Neural crest cell (in vitro differentiated cells): ENCODE measurements at places on chromosomes 7 and 10.

GRCh38 chr10:64635906-64636305 is 1114.7 kb downstream of the REEP3 start:
- DNase-seq: no peak

- DNase-seq: no peak
Measured at GRCh38 chr7:121002-121785, 71.2 kb upstream of the FAM20C start.

DNA sequence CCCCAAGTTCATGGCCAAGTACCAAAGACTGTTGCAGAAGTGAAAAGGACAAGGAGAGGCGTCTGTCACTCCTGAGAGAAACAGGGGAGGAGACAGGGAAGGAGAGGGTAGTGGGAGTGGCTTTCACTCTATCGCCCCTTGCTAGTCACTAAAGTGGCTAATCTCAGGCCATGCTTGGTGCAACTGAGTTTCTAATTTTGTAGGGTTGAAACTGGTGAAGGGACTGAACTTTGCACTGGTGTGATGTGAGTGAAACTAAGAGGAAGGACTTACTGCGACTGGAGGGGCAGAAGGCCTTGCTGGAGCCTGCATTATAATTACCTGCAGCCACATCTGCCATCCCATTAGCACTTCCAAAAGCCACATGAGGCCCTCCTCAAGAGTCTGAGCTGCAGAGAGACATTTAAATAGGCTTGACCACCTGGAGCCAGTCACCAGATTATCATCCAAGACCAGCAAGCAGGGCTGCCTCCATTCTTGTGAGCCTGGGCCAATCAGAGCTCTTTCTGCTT is 107.2 kb upstream of the EEPD1 start:
- no peak for DNase-seq

GRCh38 chr7:5414916-5415315 is 8.7 kb downstream of the TNRC18 start:
- no peak for DNase-seq

DNA sequence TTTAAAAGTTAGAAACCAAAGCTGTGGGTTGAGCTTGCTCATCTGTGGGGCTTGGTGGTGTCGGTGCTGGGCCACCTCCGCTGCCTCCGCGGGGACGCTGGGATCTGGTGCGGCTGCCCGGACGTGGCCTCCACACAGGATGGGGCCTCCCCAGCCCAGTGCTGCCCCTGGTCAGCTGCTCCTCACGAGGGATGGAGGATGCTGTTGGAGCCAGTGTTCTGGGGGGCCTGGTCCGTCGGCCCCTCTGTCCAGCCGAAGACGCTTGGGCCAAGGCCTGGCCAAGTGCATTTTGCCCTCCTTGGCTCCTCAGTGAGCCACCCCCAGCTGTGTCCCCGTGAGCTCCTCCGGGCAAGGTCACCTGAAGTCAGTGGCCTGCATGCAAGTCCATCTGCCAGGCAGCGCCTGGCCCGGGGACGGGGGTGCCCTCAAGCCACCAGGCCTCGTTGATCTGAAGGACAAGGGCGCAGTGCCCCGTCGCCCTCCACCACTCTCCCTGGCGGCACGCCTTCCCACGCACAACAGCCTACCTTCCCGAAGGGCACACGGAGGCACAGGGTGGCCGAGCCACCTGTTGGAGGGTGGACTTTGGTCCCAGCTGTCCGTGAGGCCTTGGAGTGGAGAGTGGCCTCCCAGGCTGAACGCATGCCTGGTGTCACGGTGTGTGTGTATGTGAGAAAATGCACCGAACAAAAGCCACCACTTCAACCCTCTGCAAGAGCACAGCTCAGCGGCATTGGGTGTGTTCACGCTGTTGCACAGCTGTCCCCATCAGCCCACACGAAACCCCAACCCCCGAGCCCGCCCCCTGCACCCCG is 27.3 kb downstream of the KNDC1 start:
- no peak for DNase-seq

DNA sequence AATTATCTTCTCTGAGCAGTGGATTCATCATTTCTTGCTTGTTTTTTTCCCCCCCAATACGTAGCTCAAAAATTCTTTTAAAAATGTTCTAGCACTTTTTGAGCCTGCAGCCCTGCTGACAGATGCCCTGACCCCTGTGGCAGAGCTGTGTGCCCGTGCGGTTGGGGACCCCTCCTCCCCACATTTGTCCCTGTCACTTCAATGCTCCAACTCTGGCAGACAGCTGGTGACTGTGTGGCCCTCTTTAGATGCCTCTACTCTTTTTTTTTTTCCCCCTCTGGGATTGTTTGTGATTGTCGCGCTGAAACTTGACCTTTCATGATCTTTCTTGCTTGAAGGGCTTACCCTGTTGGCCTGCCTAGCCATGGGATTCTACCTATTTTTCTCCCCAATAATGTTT is 214.1 kb downstream of the TMEM178B start:
- no peak for DNase-seq

DNA sequence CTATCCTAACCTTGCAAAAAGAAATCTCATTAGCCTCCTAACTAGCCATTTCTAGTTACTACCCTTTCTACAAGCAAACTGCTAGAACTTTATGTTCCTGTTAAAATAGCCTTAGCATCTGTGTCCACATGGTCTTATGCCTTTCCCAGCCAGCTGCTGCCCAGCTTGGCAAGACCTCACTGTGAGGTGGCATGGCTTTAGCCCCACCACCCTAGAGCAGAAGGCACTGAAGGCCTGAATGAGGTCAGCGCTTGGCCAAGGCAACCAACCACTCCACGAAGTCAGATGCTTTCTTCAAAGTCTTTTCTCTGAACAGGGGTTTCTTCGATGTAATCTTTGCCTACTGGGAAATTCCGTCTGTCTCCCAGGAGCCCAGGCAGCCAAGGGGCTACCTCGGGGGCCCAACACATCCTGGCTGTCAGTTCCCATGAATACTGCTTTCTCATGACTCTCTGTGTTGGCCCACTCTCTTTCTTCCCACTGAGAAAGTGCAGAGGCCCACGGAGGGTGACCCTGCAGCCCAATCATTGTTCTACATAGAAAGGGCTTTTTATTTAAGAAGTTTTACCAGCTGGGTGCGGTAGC is 41.6 kb downstream of the POLR3A start:
- no peak for DNase-seq

- DNase-seq: no peak
Measured at GRCh38 chr10:14736600-14737081, 38.1 kb downstream of the FAM107B start.

DNA sequence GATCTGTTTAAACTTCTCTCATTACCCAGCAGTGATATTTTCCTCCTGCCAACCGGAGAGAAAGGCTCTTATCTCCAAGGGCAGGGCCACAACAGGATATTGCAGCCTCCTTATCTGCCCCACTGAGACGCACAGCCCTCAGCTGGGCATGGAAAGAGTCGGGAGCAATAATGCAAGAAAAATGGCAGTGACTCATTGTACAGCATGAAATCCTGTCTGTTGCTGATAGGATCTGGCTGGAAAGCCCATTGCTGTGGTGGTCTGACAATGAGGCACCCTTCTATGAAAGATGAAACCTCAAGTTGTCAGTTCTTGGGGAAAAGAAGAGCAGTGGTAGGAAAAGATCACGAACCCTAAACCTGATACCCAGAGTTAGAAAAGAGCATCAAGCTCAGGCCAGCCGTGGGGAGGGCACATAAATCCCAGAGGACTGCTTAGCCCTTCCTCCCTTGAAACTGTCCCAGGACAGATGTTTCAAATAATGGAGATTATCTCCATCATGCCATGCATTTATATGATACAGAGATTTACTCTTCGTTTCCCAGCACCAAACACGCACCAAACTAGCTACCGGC is 47.0 kb upstream of the FIGNL1 start:
- DNase-seq: no peak
